ENCODE measurements at places on chromosomes 3 and 15.

- no peak for DNase-seq
Measured at GRCh38 chr3:54353546-54353945, 231.2 kb downstream of the CACNA2D3 start.

DNA sequence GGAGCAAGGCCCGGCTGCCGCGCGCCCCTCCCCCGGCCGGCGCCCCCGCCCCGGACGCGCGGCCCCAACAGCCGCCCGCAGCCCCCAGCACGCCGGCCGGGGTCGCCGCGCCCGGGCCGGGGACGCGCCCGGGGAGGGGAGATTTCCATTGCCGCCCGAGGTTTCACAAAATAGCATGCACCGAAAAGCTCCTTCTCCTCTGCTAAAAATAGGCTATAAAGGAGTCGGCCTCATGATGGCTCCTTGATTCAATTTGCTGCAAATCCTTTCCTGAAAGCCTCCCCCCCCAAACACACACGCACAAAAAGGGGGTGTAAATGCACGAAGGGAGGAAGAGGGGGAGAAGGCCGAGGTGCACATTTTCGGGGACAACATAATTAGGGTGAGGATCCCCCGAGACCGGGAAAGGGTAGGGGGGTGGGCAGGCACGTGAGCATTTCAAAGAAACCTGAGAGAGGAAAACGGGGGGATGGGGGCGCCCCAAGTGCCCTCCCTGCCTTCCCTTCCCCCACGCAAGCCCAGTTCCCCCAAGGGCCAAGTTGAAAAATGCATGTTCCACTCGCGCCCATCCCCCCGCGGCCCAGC, 734 bp downstream of the TBL1XR1 start:
- peak; percentile 72 for DNase-seq

- no peak for DNase-seq
Measured at GRCh38 chr3:178206521-178206920, 329.7 kb upstream of the KCNMB2 start.

- no peak for DNase-seq
Measured at GRCh38 chr3:42638339-42638842, 15.1 kb upstream of the ZBTB47 start.

DNA sequence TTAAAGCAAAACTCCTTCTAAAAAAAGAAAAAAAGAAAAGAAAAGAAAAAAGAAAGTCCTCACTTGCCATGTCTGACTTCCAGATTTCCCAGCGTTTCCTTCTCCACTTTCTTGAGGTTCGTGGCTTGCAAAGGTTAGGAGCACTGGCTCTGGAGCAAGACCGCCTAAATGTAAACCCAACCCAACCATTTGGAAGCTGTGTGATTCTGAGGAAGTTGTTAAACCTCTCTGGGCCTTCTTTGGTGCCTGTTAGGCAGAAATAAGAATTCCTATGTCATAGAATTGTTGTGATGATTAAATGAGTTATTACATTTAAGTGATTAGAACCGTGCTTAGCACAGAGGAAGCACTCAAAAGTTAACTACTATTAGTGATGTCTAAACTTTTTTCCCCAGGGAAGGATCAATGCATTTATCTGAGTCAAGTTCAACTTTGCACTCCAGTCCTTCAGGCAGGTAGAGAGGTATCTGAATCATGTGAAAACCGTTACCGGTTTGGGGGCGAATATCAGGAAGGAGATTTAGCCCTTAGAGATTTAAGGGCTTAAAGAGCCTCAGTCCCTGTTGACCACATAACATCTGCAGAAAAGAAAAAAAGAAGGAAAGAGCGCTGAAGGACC, 78.3 kb upstream of the HES1 start:
- DNase-seq = no peak

DNA sequence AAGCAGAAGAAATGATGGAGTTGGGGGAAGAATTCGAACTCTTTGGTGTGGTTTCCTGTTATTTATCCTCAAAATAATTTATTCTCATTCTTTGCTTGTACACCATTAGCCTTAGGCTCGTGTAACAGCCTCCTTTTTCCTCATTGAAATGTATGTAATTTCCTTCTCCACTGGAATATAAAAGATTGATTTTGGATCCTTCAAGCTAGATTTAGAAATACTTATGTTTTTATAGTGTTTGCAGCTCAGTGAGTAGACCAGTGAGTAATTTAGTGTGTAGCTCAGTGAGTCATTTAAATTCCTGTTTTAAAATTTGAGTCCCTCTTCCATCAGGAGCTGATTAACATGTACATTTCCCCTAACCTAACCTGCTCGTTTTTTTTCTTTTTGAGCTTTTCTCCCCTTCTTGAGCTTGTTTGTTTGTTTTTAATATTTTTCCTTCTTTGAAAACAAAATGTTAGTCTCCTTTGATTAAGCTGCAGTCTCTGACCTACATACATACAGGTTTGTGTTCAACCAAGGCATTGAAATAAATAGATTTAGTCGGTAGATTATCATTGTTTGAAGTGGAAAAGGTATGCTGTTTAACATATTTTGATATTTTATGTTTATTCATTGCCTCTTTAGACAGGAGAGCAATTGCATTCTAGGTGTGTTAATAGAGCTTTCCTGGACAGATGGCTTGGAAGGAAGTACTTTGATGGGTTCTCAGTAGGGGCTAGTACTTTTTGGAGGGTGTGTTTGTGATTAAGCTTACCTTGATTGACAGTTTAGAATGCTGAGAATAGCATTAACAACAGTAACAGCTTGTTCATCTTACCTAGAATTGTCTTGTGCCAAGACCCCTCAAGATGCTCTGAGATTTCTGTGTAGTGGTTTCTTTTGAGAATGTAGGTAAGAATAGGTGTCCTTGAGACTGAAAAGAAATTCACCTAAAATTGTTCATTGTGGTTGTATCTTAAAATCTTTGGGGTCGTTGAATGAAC, 5.9 kb downstream of the USP3 start:
- no peak for DNase-seq

All from right hindlimb (tissue), 1 donor.